ENCODE measurements at places on chromosomes 5 and 9.
A peak's percentile ranks its signal among the peaks of the same experiment; 100 is the strongest.

GRCh38 chr5:54997081-54997480 lies 11.7 kb upstream of the ESM1 start:
- DNase-seq: no peak

DNA sequence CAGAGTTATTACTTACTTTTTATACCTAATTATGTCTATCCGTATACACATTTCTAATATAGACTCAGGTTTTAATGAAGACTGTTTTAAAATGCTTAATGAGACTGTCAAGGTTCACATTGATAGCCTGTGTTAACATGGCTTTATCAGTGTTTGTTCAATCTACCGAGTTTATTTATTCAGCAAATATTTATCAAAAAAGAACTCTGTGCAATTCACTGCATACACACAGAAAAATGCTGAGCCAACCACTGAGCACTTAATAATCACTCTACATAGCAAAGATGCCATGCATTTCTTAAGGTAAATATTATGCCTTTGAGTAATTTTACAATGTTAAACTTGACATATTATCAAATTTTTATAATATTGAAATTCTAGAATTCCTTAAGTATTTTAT lies 428.2 kb downstream of the ANXA1 start:
- no peak for DNase-seq

DNA sequence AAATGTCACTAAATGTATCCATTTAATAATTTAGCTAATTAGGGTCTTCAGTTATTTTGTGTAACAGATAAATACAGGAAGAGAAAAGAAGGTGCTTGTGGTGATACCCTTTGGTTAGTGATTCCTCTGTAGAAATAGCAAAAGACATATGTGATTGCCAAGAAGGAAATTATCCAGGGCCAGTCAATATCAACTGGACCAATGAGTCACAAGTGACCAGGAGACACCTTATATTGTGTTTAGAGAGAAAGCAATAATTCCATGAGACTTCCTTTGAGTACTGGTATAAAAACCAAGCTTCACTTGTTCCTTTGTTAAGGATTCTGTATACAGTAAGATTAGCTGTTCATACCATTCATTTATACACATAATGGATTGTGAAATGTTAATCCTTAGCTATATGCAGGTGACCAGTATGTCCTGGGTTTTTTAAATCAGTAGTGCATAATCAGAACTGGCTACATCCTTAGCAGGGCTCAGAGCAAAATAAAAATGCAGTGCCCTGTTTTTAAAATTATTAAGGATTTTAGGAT lies 11.7 kb upstream of the F2R start:
- DNase-seq: no peak

GRCh38 chr5:95235439-95235982 lies 49.4 kb downstream of the MCTP1 start:
- DNase-seq: no peak

DNA sequence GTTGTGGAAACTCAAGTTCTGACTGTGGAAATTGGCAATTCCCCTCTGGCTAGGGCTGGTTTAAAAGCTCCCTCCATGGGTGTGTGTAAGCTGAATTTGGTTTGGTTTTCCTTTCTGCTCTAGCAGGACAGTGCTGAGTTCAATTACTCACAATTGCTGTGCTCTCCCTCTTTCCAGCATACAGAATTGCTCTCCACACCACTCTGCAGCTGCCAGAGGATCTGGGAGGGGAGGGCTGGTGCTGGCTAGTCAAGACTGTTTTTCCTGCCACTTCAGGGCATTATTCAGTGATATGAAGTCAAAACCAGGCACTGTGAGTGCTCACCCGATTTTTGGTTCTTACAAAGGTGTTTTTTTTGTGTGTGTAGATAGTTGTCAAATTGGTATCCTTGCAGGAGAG lies 336.9 kb upstream of the SLC24A2 start:
- DNase-seq: no peak

DNA sequence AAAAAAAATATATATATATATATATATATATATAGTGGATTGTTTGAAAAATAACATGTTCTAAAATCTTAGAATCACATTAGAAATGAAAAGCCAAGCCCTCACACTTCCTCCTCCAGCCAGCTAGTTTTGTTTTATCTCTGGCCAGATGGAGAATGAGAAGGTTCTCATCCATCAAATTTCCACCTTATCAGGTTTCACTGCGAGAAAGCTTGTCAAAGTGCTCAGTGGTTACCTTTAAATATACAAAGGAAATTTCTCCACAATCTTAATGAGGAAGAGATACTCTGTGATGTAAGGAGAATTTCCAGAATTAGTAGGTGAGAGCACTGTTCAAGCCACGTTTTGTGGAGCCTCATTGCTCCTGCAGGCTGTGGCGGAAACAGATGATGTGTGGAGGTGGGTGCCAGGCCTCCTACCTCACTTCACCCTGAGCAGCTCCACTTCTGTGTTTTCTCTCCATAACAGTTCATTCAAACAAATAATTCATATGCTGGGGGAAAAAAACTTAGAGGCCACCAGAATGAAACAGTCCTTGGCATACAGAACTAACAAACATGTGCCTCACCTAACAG lies 71.9 kb downstream of the CDK5RAP2 start:
- DNase-seq: no peak

- no peak for DNase-seq
These were observed at the start of gene NR2F1-AS1 for GRCh38 chr5:93580927-93581445. NR2F1-AS1 (minus strand) TSS chr5:93581219.

DNA sequence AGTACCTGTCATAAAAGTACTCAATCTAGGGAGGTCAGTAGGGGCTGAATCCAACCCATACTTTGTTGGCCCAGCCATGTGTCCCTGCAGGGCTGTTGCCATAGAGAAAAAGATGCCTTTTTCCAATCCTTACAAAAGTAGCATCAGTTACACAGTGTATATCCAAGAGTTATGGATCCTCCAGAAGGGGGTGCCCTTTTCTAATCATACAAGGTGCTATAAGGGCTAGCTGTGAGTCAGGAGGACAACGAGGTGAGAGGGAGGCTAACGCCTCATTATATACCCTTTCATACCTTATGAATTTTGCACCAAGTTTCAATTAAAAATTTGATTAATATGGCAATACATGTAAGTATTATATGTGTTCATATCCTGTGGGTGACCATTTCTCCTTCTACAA lies 4.8 kb downstream of the KIAA0825 start:
- no peak for DNase-seq

DNA sequence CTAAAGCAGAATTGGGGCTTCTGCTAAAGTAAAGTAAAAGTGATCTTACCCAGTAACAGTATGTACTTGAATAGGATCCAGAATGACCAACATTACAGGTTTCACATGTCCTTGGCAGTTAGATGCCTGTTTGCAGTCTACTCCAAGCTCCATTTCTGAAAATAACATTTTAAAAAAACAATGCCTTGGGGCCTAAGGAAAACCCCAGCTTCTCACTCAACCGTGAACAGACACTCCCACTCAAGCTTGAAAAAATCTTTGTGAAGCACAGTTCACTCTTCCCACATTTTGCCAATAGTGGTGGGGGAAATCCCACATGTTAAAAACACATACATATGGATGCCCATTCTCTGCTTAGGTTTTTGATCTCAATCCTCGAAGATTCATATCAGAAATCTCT lies 304.1 kb downstream of the ARRDC3 start:
- no peak for DNase-seq

DNA sequence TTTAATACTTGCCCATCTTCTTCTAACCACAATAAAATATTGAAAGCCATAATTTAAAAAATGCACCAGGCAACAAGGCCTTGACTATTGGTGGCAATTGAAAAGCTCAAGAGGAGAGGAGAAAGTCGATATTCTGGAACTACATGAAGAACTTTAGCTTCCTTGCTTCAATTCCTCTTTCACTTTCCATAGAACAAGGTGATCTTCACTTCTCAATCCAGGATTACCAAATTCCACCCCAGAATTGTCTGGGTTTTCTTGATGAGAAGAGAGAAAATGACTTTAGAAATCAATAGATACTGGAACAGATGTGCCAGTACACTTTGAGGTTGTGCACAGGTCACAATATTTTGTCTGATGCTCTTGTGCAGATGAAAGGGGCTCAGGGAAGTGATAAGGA lies 52.2 kb downstream of the PTCD2 start:
- DNase-seq: no peak

DNA sequence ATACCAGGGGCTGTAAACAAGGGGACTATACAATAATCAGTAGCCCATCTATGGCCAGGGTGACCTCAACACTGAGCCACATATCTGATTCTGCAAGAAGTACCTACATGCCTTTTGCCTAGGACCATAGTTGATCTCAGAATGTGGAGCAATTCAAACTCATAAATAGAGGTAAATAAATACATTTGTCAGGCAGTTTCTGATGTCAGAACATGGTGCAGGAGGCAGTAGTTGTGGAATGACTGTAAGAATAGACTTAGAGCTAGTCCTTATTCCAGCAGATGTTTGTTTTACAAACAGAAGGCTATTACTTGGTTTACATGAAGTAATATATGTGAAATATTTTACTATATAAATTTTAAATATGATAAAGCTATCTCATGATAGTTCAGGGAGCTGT lies 330.7 kb upstream of the DAB2 start:
- DNase-seq: no peak

DNA sequence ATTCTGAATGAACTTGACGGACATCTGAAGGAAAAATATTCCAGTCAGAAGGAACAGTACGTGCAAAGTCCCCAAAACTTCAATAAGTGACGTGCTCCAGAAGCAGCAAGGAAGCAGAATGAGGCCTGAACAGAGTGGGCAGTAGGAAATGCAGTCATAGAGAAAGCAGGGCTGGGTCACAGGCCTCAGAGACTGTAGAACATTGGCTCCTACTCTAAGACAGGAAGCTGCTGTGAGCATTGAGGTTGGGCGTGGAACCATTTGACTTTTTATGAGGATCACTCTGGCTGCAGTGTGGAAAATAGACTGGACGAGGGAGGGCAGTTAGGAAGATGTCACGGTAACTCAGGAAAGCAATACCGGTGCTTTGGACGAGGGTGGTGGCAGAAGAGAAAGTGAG lies 64.0 kb downstream of the DOCK8 start:
- DNase-seq: no peak

DNA sequence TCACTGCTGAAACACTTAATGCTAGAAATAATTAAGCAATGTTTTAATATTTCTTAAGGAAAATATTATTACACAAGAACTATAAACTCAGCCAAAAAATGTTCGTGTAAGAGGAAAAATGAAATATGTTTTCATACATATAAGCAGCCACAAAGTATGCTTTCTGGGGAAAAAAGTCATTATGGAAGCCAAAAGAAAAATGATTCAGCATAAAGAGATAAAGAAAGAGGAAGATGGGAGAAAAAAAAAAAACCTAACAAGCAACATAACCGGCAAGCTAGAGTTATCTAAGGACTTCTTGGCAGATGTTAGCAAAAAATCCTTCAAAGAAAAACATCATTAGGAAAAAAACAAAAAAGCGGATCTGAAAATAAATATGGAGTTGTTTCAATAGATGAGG lies 179.1 kb downstream of the MUSK start:
- DNase-seq: no peak

- no peak for DNase-seq
These were observed 20.2 kb downstream of the EEIG1 start for GRCh38 chr9:127960410-127961154.

DNA sequence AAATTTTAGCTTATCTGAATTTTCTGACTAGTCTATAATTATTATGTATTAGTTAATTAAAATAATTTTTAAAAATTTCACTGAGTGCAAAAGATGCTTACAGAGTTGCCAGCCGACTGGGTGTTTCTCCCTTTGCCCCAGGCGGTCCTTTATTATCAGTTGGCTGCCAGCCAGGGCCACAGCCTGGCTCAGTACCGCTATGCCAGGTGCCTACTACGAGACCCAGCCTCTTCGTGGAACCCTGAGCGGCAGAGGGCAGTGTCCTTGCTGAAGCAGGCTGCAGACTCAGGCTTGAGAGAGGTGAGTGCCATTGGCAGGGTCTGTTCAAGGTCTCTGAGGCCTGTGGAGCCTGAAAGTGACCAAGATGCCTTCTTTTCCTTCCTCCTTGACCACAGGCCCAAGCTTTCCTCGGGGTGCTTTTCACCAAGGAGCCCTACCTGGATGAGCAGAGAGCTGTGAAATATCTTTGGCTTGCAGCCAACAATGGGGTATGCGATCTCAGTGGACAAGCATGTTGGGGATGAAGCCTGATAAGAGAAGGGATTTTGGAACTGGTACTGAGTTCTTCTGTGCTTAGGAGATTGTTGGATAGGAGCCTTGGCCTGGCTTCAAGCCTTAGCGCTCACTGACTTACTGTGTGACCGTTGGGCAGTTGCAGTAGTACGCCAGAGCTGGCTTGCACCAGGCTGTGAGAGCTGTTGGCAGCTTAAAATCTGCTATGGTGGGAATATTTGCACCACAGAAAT lies 10.6 kb downstream of the DELE1 start:
- DNase-seq: no peak

- DNase-seq: no peak
These were observed 95.5 kb downstream of the PDE8B start for GRCh38 chr5:77305956-77306355.

- peak; percentile 52 for DNase-seq
These were observed 15.4 kb downstream of the IL9 start for GRCh38 chr5:135880278-135880677.

DNA sequence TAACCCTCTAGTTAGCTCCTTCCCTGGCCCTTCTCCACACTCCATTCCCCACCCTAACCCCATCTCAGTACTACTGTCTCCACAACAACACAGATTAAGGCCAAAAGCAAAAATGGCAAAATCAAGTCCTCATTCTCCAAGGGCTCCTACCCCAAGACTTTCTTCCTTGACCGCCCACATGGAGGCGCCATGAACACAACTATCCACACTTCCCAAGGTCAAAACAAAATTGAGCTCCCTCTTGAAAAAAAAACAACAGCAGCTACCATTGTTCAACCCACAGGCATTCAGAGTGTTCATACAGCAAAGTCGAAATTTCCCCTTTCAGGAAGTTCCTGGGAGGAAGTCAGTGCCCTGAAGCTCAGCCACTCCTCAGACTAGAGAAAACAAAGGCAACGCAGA lies 54.4 kb downstream of the GNAQ start:
- DNase-seq: peak; percentile 19

- no peak for DNase-seq
These were observed 30.3 kb downstream of the ANGPTL2 start for GRCh38 chr9:127092041-127092608.

DNA sequence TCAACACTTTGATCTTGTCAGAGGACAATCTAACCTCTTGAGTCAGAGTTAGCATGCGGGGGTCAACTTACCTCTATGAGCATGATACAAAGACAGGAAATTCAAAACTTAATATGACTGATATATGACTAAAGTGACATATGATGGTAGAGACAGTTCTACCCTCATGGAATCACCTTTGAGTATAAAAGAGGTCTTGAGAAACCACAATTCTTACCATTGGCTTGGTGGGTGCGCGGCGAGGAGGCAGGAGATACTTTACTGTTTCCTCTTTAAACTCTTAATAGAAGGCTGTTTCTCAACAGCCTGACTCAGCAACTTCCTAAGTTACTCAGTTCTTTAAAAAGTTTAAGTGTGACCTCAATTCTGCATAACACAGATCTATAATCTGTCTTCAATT lies 372.8 kb downstream of the KIAA0825 start:
- no peak for DNase-seq
